SK-MEL-5 (cell line): ENCODE measurements at places on chromosomes 6 and 20.
A peak's percentile ranks its signal among the peaks of the same experiment; 100 is the strongest.

GRCh38 chr6:17863901-17864754 lies 123.3 kb downstream of the KIF13A start:
- DNase-seq = peak; percentile 23

GRCh38 chr6:16903470-16903869 lies 142.2 kb upstream of the ATXN1 start:
- peak; percentile 92 for DNase-seq

DNA sequence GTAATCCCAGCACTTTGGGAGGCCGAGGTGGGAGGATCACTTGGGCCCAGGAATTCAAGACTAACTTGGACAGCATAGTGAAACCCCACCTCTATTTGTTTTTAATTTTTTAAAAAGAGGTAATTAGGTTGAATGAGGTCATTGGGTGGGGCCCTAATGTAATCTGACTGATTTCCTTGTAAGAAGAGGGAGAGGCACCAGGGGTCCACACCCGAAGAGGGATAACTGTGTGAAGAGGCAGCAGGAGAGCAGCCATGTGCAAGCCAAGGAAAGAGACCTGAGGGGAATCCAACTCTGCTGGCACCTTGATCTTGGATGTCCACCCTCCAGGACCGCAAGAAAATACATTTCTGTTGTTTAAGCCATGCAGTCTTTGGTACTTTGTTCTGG lies 63.4 kb downstream of the QRSL1 start:
- DNase-seq = no peak

DNA sequence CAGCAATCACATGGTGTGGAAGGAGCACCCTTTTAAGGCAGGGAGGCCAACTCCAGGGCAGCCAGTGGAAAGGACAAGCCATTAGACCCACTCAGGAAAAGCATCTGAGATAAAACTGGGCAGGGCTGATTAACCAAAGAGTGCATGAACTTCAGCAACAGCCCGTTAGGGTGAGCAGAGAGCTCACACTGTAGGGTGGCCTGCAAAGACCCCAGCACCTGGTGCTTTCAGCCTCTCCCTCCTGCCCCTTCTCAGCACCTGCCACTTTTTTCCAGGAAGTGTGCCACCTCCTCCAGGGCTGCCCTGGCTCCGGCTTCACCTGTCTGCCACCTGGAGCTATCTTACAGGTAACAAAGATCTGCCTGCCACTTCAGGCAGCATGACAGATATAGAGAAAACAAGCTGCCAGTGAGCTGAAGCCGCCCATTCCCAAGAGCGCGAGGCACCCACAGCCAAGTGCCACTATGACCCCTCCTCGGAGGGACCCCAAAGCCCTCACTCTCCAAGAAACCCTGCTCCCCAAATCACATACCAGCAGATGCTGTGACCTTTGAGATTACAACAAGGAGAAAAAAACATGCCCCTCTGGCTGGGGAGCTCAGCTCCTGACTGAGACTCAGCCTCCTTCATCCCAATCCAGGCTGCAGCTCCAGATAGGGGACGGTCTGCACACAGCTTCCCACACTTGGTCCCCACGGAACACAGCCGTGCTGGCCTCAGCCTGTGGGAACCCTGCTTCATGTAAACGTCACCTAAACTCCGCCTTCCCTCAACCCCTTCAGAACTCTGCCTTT lies 71.2 kb downstream of the ABHD12 start:
- DNase-seq = no peak

GRCh38 chr6:12353731-12354130 lies 63.6 kb downstream of the EDN1 start:
- DNase-seq = no peak

GRCh38 chr6:159718634-159719033 lies 8.7 kb upstream of the WTAP start:
- no peak for DNase-seq

DNA sequence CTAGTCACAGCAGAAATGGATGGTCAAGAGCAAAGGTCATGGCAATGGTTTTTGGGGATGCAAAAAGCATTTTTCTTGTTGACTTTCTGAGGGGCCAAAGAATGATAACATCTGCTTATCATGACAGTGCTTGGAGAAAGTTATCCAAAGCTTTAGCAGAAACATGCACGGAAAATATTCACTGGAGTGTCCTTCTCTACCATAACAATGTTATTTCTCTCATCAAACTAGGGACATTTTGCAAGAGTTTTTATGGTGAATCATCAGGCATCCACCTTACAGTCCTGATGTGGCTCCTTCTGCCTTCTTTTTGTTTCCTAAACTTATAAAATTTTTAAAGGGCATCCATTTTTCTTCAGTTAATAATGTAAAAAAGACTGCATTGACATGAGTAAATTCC lies 302.3 kb downstream of the HIVEP2 start:
- DNase-seq = no peak

DNA sequence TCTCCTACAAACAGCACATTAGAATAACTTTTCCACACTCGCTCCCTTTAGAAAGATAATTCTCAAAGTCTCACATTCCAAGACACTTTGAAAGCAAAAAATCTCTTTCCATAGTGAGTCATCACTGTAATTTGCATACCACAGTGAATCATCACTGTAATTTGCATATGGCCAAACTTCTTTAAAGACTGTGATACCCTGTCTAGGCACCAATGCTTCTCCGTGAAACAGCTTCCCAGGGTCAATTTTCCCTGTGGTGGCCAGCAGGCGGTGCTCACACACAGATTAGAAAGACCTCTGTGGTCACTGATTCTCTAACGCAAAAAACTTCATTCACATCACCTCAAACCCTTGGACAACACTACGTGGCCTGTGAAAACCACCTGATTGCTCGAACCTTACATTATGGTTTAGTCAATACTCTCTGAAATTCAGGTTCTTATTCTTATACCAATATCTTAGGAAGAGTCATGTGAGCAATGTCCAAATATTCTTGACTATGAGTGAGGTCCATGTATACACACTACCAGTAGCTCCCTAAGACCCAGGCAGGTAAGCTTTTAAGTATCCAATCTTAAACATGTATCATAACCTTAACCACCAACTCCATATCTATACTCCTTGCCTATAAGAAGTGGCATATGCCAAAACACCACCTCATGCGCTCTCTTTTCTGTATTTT lies 78.5 kb upstream of the PHACTR1 start:
- peak; percentile 82 for DNase-seq

DNA sequence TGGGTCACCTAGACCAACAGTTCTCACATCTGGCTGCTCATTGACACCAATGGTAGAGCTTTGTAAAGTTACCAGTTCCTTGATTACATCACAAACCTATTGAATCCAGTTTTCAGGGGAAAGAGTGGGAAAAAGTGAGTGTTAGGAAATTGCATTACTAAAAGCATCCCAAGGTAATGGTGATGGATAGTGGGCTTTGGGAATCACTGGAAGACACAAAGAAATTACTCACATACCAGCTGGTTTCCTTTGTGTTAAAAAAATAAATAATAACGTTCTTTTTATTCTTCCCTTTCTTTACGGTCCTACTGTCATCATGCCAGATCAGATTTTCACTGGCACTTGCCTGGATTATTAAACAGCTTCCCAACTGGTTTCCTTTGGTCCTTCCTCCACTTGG lies 370.7 kb downstream of the RFPL4B start:
- no peak for DNase-seq

GRCh38 chr6:96803106-96803481 lies 34.2 kb downstream of the GPR63 start:
- no peak for DNase-seq

GRCh38 chr6:145723646-145724045 lies 11.7 kb downstream of the EPM2A start:
- DNase-seq = no peak

GRCh38 chr6:113693851-113694250 lies 163.3 kb upstream of the MARCKS start:
- no peak for DNase-seq

DNA sequence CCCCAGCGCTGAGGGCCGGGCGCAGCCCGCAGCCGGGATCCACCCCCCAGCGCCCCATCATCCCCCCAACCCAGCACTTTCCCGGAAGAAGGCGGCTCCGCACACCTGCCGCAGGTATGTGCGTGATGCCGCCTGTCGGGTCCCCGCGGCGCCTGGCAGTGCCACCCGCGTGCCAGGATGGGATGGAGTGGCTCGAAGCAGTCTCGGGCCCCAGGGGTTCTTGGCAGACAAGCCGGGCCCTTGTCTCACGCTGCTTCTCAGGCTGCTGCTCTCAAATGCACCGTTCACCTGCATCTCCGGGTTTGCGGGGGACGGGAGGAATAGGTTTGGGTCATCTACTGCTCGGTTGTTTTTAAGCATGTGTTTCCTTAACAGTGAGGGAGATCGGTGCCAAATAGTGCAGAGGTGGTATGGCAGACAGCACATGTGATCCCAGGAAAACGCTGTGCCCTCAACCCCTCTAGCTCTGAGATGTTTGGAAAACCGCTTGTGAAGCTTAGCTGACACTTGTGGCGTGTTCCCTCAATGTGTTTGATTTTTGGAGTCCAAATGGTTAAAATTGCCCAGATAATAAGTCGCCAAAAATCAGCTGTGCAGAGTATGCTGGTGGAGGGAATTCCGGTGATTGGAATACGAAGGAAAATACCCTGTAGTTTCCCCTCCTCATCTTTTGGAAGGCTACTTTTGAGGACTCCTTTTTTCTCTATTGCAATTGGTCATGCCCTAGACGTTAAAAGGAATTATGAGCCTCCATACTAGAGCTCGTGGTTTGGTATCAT lies 926 bp downstream of the MYLIP start:
- DNase-seq = peak; percentile 53

GRCh38 chr20:17871181-17871580 lies 97.4 kb downstream of the SNX5 start:
- DNase-seq = no peak

GRCh38 chr20:2150660-2151059 lies 49.0 kb downstream of the STK35 start:
- no peak for DNase-seq

DNA sequence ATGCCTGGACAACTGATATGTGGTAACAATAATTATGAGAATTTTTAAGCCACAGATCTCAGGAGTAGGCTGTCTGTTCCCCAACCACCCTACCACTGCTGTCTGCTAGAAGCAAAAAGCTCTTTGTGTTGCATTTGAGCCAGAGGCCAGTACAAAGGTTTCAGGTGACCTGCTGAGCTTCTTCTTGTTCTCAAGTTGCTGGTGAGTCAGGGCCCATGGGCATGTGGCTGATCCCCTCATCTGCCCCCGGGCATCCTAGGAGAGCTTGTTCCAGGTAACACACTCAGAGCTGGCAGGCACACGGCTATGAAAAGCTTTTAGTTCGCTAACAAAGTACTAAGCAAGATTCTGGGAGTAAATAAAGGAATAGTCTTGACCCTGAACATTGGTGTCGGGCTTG lies 285.3 kb downstream of the CDC5L start:
- DNase-seq = peak; percentile 28

- DNase-seq = peak; percentile 42
These were observed 260.8 kb downstream of the ZFAND3 start for GRCh38 chr6:38080360-38080759.

GRCh38 chr6:146339716-146340115 lies 203.9 kb upstream of the RAB32 start:
- peak; percentile 25 for DNase-seq

- no peak for DNase-seq
These were observed 79.0 kb downstream of the ADTRP start for GRCh38 chr6:11699576-11699975.

DNA sequence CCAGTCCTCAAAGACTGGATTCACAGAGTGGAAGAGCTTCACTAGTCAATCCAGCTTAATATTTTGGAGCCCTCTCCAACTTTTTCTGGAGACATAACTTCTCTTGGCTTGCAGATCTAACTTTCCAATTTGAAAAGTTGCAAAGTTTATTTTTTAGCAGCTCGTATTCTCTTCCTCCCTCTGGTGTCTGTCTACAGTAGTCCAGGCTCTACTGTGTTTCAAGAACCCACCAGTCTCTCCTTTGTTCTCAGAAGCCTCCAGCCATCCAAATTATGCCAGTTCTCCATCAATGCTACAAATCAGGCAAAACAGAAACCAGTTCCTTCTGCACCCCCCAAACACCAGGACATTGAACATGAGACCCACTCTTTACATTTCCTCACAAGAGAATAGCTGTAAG lies 376.1 kb upstream of the OPRM1 start:
- DNase-seq = no peak

GRCh38 chr20:63176034-63176426 lies 39.9 kb downstream of the YTHDF1 start:
- no peak for DNase-seq

DNA sequence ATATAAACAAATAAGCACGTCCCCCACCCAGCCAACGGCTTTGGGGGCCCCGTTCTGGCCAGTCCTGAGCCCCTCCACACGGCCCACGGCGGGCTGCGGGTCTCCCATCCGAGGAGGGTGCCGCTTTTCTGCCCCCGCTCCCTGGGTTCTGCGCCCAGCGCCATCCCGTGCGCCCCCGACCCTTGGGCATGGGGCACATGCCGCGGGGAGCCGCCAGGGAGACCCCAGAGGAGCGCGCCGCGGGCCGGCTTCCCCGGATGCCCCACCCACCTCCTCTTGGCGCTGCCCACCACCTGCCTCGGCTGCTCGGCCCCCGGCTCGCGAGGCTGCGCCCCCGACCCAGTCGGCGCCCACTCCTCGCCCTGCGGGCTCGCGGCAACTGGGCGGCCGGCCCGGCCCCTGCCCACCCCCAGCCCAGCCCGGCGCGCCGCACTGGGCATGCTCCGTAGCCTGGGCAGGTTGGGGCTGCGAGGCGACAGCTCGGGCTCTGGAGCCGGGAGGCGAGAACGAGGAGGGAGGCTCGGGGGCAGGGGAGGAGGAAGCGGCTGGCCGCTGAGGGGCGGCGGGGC lies 570 bp upstream of the PLCB4 start:
- peak; percentile 63 for DNase-seq

- DNase-seq = no peak
These were observed 1.1 kb downstream of the CDS2 start for GRCh38 chr20:5127859-5128424.

DNA sequence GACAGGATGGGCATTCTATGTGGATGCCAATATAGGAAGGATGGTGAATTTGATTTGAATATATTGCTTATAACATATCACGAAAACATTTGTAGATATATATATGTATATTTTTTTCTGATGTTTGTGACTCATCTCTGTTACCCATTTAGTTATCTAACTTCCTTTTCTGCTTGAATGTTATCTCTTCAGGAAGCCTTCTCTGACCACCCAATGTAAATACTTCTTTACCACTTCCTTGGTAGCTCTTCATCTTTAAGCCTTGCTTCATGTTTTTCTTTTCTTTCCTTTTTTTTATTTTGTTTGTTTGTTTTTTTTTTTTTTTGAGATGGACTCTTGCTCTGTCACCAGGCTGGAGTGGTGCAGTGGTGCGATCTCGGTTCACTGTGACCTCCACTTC lies 260.5 kb upstream of the EPHA7 start:
- no peak for DNase-seq

DNA sequence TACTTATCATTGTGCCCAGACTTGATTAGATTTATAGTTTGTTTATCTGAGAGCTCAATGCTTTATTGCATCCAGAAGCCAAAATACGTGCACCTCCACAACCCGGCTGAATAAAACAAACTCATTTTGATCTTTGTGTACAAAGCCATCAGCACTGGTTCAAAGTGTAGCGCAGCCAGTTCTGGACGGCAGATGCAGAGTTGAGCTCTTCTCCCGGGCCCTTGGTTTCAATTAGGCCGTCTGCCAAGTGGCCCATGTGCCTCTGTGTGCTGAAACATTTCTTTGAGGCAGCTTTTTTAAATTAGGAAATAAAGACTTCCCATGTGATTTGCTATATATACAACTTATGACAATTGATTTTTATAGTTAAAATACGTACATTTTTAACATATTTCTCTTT lies 96.2 kb upstream of the RSPO3 start:
- DNase-seq = peak; percentile 22
